ENCODE measurements at places on chromosomes 6 and 20.

DNA sequence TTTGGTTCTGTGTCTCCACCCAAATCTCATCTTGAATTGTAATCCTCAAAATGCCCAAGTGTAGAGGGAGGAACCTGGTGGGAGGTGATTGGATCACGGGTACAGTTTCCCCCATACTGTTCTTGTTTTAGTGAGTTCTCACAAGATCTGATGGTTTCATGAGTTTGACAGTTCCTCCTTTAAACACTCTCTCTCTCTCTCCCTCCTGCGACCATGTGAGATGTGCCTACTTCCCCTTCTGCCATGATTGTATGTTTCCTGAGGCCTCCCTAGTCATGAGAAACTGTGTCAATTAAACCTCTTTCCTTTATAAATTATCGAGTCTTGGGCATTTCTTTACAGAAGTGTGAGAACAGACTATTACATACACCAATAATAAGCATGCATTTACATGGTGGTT lies 12.1 kb upstream of the EYS start:
- DNase-seq, result no peak

DNA sequence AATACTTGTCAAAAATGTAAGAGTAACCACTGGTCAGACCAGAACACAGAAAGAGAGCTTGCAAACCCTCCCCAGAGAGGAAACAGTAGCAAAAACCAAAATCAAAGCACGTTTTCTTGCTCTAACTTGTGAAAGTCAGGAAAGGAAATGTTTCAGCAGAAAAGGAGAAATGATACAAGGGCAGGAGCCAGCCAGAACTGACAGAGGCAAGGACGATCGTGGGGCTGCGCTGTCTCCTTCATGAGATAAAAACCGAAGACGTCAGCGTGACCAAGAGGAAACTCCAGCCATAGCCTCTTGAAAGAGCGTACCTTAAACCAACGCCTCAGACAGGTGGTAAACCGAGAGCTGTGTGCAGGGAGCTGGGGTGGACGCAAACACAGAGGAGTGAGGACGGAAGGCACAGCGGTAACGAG lies 27.5 kb downstream of the LAMA5 start:
- no peak for DNase-seq

- no peak for DNase-seq
Observed at GRCh38 chr6:42947950-42948349, 12.6 kb upstream of the GNMT start.

GRCh38 chr20:59305908-59306655 lies 5.7 kb downstream of the EDN3 start:
- no peak for DNase-seq

- DNase-seq, result no peak
Observed at GRCh38 chr6:90495216-90495817, 91.6 kb downstream of the MAP3K7 start.

DNA sequence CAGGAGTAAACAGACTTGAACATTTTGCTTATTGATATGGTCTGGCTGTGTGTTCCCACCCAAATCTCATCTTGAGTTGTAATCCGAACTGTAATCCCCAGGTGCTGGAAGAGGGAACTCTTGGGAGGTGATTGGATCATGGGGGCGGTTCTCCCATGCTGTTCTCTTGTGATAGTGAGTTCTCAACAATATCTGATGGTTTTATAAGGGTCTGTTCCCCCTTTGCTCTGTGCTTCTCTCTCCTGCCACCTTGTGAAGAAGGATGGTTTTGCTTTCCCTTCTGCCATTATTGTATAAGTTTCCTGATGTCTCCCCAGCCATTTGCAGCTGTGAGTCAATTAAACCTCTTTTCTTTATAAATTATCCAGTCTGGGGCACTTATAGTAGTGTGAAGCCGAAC lies 40.0 kb downstream of the MYLIP start:
- no peak for DNase-seq

- no peak for DNase-seq
Observed at GRCh38 chr6:45619211-45619760, 241.6 kb upstream of the SUPT3H start.

- DNase-seq, result no peak
Observed at GRCh38 chr6:35158520-35158919, 17.4 kb upstream of the TCP11 start.

GRCh38 chr6:164286011-164286410 lies 871.5 kb downstream of the QKI start:
- DNase-seq, result no peak

GRCh38 chr6:20631549-20631924 lies 97.3 kb downstream of the CDKAL1 start:
- no peak for DNase-seq

DNA sequence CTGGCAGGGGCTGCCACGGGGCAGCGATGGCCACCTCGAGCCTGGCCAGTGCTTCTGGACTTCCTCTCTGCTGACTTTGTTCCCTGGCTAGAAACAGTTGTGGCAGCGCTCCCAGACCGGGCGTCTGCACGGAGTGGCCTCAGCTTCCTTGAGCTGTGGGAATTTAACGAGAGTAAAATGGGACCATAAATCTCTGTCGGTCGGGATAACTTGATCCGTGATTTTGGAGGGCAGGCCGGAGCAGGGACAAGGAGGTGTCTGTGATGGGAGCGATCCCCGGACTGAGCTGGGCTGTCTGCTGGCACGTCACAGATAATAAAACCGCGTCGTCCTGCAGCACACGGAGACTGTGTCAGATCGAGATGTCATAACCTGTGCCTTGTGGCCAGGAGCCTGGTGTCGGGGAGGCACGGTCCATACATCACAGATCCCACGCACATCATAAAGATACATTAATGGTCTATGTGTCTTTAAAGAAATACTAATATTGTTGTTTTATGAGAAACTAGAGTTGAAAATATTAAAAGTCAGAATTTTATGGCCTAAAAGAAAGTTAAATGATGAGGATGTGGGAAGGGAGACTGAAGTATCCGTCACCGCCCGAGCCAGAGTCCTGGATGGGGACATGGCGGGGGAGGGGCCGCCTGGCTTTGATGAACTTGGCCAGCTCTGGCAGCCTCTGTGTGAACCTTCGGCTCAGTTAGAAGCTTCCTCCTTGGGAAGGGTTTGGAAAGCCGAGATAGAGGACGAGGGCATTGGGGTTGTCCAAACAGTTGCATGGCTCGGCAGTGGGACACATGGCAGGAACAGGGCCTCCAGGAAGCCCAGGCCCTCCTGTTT lies 6.5 kb upstream of the RBBP8NL start:
- DNase-seq, result no peak

GRCh38 chr20:24994186-24994465 lies 1.6 kb upstream of the APMAP start:
- DNase-seq, result no peak

DNA sequence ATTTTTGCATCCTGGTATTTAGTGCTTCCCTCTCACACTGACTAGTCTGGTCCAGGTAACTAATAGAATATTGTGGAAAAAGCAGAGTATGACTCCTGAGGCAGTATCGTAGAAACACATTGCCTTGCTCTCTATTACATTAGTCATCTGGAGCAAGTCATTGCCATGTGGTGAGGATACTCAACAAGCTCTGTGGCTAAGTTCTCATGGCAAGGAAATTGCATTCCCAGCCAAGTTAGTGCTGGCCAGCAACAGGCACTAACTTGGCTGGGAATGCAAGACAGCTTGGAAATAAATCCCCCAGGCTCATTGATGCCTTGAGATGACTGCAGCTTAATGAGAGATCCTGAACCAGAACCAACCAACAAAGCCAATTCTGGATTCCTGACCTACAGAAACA lies 39.7 kb upstream of the HTR1B start:
- no peak for DNase-seq

DNA sequence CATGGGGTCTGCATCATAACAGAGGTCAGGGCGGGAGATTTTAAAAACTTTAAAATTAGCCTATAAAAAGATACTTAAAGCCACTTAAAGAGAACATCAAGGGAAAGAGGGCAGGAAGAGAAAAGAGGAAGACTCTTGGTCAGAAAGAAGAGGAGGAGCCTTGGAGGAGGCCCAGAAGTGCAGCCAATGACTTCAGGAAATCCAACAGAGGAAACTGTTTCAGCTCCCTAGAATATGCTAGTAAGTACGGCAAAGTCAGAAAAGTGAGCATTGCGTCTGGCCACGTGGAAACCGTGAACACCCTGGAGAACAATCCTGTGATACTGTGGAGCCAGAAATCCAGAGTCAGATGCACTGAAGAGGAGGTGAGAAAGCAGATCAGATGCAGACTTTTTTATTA lies 22.5 kb upstream of the NHSL1 start:
- no peak for DNase-seq

DNA sequence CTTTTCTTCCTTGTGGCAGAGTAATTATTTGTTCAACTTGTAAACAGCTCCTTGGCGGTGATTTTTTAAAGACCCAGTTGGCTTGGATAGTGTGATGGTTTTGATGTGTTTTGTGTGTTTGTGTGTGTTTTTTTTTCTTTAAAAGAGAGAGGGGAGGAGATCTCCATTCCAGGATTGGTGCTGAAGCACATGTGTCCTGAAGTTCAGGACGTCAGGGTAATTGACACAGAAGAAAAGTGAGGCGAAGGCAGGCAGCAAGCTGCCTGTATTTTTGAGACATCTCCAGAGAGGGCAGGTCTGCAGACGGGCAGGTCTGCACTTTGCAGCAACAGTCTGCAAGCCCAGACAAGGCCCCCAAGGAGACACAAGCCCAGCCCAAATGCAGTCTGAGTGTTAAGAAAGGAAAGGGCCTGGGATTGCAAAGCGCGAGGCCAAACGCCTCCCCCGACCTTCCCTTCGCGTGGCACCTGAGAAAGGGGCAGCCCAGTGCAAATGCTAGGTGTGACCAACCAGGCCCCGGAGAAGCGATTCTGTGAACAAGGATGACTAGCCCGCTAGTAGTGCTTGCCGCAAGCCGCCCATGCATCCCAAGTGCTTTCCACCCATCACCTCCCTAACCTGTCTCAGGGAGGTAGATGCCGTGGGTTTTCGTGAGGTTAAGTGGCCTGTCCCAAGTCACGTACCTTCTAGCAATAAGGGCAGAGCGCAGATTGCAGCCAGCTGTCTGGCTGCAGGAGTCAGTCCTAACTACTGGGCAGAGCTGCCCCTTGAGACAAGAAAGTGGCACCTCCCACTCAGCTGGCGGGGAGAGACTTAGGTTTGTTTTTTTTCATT lies 230.5 kb downstream of the ZMYND8 start:
- DNase-seq, result no peak

GRCh38 chr6:131159578-131159977 lies 24.3 kb downstream of the AKAP7 start:
- DNase-seq, result no peak

DNA sequence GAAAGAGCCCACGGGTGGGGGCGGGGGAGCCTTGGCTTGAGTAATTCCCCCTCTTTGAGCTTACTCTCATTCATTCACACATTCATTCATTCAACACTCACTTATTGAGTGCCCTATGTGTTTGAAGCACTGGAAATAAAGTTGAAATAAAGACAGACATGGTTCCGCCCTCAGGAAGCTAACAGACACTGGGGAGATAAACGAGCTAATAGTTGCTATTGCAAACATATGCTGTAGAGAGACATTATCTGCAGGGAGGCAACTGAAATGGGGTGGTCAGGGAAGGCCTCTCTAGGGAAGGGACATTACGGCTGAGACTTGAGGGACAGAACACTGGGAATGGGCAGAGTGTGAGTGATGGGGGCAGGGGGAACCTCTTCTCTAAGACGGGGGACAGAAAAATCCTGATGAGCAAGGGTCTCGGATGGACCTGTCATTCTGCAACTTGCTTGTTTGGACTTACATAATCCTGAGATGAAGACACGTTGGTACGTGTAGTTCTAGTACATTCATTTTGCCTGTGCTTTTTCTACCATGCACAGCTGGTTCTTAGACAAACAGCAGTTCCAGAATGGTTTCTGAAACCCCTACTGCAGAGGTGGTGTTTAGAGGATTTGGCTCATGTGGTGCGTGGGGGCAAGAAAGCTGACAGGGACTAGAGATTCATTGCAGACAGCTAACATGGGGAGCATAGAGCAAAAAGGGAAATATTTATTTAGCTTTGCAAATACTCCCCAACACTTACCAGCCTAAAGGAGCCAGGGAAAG lies 71.1 kb upstream of the BLCAP start:
- DNase-seq, result no peak

GRCh38 chr6:106630366-106630765 lies 988 bp downstream of the QRSL1 start:
- no peak for DNase-seq

DNA sequence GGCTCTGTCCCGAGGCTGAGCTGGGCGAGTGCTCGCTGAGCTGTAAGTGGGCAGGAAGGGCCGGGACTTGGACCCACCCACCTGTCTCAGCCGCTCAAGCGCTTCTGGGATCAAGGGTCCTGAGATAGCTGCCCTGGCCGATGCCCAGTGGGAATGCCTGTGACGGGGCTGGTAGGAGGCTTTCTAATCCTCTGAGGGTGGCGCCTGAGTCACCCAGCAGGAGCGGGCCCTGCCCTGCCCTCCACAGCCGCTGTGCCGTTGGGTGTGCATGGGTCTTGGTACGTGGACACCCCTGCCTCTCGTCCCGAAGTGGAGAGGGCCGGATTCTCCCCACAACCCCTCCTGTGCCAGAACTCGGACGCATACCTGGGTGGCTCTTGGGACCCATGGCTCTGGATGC lies 43.1 kb upstream of the GATA5 start:
- DNase-seq, result no peak

GRCh38 chr6:14647357-14647756 lies 529.8 kb downstream of the CD83 start:
- DNase-seq, result no peak

- DNase-seq, result no peak
Observed at GRCh38 chr20:48632017-48632824, 195.6 kb downstream of the PREX1 start.

DNA sequence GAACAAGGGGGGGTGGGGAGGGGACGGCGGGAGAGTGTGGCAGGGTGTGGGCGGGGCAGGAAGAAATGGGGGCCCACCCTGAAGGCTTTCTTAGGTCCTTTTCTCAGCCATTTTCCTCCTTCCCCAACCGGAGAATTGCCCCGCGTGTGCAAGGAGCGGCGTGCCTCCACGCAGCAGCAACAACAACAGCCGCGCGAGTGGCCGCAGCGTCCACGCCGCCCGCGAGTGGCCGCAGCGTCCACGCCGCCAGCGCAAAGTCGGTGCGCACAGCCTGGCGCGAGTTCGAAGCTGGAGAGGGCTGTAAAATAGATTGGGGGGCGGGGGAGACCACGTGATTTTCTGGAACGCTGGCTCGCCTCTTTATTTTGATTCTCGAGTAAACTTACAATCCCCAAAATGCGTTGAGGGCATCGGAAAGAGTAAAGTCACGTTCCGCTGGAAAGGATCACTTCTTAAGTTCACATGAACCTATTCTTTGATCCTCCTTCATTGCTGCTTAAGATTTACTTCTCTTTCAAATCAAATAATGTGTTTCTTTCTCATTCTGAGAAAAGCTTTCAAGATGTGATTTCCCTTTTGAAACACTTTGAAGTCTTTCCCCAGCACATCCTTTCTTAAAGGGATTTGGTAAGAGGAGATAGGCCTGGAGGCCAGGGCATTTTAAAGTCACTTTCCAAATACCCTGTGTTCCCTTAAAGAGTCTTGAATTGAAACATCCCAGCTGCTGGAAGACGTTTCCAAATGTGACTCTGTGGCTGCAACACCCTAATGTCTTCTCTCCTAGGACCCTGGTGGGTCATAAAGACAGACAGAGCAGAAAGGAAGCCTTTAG lies 66.7 kb upstream of the ZNF217 start:
- DNase-seq, result no peak

GRCh38 chr6:2749969-2750600 lies 637 bp downstream of the MYLK4 start:
- no peak for DNase-seq

- DNase-seq, result no peak
Observed at GRCh38 chr20:50813801-50814200, 18.9 kb downstream of the BCAS4 start.

GRCh38 chr6:25194172-25194678 lies 84.9 kb upstream of the CARMIL1 start:
- no peak for DNase-seq
